ENCODE measurements at places on chromosomes 13 and 19. TPM values are rescaled to one million over a fixed set of nuclear protein-coding genes. Genes with fewer than 3 reads are reported as not detected.
A peak's percentile ranks its signal among the peaks of the same experiment; 100 is the strongest.

DNA sequence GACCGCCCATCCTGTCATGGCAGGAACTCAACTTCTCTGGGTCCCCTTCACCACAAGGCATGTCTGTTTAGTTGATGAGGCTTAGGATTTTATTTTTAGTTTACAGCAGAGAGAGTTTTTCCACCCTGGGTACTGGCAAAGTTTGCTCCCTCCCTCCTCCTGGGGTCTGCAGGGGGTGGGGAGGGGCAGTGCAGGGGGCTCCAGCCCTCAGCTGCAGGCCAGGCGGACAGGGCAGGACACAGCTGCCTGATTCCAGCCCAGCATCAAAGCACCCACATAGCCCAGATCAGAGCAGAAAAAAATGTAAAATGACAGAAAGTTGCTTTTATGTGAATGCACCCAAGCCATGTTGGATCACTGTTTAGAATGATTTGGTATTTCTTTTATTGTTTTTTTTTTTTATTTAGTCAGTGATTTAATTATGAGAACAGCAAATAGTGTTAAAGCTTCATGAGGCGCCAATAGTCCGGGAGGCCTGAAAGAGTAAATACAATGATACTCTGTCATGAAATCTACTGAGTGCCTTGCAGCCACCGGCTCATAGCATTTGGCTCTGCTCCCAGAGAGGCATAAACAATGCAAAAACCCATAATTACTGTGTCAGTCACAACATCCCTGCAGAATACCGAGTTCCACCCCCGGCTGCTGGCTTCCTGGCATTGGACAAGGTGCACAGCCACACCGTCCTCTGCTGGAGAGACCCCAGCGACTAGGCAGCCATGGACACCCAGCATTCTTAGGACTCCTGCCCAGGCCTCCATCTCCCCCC lies 923.5 kb downstream of the UQCRFS1 start:
- DNase-seq = peak; percentile 56

- no peak for DNase-seq
Observed at GRCh38 chr13:114227528-114227927, 7.2 kb upstream of the CDC16 start.

GRCh38 chr19:46845959-46846459 lies 4.6 kb downstream of the AP2S1 start:
- DNase-seq = no peak

Gene MADCAM1
- total RNA-seq = 2.3 TPM

GRCh38 chr19:782185-782877 lies 14.9 kb upstream of the PTBP1 start:
- DNase-seq = no peak

- no peak for DNase-seq
Observed at GRCh38 chr13:96041326-96042110, 11.7 kb downstream of the UGGT2 start.
